ENCODE measurements at places on chromosomes 1 and 21.

GRCh38 chr1:16955186-16955585 is 25.2 kb downstream of the MFAP2 start:
- DNase-seq = no peak

DNA sequence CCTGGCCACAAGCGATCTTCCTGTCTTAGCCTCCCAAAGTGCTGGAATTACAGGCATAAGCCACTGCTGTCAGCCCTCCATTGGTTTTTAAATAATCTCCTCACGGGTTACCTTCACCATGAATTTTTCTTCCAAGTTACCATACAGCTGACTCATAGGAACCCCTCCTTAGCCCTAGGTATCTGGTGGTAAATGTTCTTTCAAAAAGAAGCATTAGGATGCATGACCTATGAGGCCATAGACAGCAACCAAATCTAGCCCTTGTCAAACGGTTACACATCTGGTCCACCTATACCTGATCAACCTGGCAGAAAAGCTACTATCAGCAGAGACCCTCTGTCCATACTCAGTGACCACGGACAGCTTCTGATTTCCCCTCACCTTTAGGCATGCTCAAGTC is 12.7 kb upstream of the DEGS1 start:
- DNase-seq = no peak

DNA sequence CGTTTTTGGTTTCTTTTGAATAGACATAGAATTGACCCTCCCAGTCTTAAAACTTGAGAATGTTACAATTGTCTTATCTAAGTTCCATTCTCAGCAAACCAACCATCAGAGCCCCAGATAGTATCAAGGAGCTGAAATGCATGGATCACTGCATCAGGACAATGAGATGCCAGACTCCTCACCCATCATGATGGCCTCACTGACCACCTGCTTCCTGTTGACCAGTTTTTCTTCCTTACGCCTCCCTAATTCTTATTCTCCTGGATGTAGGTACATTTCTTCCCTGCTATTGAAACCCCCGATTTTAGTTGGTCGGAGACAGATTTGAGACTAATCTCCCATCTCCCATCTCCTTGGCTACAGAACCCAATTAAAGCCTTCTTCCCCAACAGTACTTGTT is 17.7 kb downstream of the MATN1 start:
- no peak for DNase-seq

DNA sequence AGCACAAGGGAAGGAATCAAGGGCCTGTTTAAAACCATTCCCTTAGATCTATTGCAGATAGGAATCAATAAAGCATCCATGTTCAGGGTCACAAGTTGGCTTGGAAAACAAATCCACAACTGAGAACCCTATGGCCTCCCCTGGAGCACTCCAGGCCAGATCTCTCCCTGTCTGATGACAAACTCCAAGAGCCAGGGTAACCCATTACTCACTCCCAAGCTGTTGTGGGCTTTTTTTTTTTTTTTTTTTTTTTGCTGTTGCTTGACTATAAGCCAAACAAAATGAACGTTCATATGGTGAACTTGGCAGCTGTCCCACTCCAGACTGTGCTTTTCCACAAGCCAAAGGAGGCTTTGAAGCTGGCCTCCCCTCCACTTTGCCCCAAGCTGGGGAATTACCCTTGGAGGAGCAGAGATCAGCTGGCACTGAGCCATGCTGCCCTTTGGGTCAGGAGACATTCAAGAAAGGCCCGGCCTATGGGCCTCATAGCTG is 35.7 kb upstream of the VAV3 start:
- DNase-seq = peak; percentile 90

GRCh38 chr1:15953294-15953771 is 22.6 kb downstream of the ZBTB17 start:
- peak; percentile 64 for DNase-seq

GRCh38 chr1:228979774-228980173 is 244.5 kb downstream of the RHOU start:
- no peak for DNase-seq

DNA sequence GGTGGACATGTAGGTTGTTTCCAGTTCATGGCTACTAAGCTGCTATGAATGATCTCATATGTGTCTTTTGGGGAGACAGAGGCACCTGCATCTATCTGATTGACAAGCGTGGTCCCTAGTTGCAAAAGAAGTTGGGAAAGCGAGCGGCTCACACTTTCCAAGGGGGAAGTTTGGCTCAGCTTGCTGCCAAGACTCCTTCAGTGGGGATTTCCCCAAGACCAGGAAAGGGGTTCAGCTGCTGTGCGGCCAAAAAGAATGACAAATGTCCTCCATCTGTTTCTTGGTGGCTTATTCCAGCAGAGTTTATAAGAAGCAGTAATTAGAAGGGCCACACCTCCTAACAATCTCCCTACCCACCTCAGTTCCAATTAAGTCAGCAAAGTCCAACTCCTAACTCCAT is 128.5 kb upstream of the GALNT2 start:
- DNase-seq = no peak

DNA sequence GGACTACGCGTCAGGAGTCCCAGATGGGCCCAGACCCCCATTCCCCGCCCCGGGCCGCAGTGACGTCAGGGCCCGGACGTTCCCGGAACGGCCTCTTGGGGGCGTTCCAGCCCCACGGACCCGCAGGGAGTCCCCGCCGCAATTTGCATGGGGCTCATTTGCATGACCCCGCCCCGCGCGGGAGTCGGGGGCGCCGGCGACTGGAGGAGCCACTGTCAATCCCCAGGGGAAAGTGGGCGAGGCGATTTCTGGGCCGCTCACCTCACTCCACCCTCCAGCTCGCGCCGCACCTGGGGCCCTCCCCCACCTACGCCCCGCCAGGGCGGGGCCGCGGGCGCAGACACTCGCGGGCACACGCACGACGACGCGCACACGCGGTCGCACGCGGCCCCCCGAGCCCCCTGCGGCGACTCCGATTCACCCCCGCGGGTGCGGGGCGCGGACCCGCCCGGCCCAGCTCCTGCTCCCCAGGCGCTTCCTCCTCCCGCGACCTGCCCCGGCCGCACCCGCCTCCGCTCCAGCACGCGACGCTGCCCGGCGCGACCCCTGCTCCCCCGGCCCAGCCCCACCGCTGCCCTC is 13.2 kb downstream of the AGRN start:
- DNase-seq = peak; percentile 72

- no peak for DNase-seq
Observed at GRCh38 chr1:2304921-2305681, 77.0 kb downstream of the SKI start.

GRCh38 chr1:96580920-96581319 is 140.7 kb upstream of the PTBP2 start:
- DNase-seq = no peak

- DNase-seq = no peak
Observed at GRCh38 chr1:223030871-223031400, 112.1 kb downstream of the TLR5 start.
